ENCODE measurements at places on chromosomes 2 and 18.

DNA sequence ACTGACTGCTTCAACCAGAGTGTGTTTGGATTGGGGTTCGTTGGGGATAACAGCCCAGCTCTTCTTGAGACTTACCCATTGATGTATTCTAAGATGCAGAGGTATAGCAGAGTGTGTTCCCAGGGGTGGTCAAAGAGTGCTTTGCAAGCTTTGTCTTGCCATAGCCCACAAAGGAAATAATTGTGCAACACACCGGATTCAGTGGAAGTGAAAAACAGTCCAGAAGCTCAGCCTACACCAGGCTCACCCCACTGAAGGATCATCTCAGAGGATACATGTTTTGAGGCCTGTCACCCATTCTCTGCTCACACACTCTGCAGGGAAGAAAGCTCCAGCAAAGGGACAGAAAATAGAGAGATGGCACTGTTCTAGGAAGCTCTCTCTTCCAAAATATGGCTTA lies 9.6 kb downstream of the CACNB4 start:
- ATAC-seq: no peak

DNA sequence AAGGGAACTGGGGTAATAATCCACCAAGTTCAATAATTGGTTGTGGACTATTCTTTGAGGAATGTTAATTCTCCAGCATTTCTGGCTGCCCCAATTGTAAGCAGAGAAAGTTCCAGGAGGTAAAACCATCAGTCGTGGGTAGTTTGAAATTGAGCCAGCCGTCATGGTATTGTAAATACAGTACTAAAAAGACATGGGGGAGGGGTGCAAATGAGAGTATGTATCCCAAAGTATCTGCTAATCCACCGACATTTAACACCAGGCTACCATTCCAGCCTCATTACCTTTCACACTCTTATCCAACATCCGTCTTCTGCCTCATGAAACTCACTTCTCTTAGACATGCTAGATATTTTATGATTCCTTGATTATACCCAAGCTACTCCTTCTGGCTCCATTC lies 507.9 kb downstream of the ERBB4 start:
- ATAC-seq: no peak

- no peak for ATAC-seq
Observed at GRCh38 chr2:164717000-164717803, 95.9 kb upstream of the GRB14 start.

- no peak for ATAC-seq
Observed at GRCh38 chr2:50787636-50788035, 244.3 kb downstream of the NRXN1 start.

- no peak for ATAC-seq
Observed at GRCh38 chr2:100780203-100781008, 39.5 kb upstream of the NPAS2 start.

- ATAC-seq: no peak
Observed at GRCh38 chr18:20997371-20997770, 114.2 kb downstream of the ROCK1 start.

DNA sequence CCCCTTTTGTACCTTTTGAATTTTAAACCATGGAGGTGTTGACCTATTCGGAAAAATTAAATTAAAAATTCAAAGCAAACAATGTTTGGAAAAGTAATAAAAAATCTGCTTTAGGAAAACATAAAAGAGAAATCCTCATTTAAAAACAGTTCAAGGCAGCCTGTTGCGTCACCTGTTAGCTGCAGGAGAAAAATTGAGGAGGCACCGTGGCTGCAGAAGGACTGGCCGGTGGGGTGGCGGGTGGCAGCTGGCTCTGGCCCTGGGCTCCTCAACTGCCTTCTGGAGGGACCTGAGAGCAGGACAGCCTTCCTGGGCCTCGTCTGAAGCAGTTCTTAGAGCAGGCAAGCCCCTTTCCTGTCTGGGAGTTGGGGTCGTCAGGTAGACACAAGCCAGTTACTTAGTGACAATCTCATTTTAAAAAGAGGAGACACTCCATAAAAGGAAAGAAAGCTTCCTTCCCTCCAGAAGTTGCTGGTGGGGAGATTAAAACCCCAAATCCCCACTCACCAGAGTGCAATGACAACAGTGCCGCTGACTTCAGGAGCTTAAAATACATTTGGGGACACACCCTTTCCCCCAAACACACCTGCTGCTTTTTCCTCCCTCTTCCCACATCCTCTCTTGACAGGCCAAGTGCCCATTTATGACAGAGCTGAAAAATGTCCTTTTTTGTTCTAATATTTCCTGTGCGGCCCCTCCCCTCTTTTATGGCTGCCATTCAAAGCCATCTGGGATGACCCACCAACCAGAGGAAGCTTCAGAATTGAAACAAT lies 9.7 kb downstream of the ZBTB7C start:
- no peak for ATAC-seq

- no peak for ATAC-seq
Observed at GRCh38 chr2:123086613-123087385, 938.3 kb upstream of the CNTNAP5 start.
